ENCODE measurements at places on chromosomes 7 and 10. TPM values are rescaled to one million over a fixed set of nuclear protein-coding genes. Genes with fewer than 3 reads are reported as not detected.

DNA sequence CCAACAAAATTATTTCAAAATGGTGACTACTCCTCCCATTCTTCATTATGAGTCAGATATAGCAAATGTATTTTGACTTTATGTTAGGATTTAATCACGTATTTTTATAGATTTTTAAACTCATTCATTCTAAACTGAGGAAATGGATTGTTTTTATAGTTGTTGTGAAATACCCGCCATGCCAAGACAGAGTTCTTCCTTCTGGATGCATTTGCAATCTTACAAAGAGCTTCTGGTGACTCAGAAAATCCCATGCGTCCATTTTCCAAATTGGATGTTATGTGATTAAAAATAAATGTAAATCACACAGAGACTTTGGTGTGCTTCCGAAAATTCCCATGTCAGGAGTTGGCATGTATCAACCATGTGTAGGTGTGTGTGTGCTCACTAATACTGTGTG is 179.3 kb downstream of the TRIL start:
- no peak for DNase-seq

Gene LIPN
- not detected for total RNA-seq

DNA sequence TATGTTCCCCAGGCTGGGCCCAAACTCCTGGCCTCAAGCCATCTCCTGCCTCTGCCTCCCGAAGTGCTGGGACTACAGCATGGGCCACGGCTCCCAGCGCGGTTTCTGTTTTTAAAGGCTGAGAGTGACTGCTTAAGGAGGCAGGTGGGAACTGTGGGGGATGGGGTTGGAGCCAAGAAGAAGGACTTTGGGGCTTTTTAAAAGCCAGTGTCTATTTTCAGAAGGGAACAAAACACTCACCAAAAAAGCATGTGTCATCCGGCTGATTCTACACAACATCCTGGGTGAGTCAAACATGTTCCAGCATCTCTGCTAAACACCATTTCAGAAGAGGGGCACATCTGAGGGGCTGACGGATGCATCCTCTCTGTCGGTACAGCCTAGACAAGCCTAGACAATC is 824.5 kb downstream of the TYW1 start:
- no peak for DNase-seq

Gene GCK
- total RNA-seq: 2.3 TPM

DNA sequence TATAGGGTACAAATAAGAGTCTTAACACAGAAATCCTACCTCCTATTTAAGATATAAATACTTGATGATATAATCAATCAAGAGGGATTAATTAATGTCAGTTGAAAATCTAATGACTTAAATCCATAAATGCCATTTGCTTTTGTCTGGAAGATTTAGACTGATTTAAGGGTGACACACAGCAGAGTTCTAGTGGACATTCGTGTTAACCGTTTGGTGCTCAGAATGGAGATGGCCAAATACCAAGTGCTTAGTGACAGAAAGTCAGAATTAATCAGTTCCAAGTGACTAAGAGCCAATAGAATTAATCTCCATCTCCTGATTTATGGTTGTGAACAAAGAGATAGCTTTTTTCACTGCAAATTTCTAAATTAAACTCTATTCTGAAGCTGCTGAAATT is 36.2 kb downstream of the NAMPT start:
- DNase-seq: no peak

Gene SYT15B
- 0.23 TPM for total RNA-seq

GRCh38 chr10:102017295-102017694 is 38.7 kb downstream of the ARMH3 start:
- DNase-seq: no peak

Gene FAM25C
- not detected for total RNA-seq

GRCh38 chr7:104855861-104856260 is 158.1 kb upstream of the KMT2E start:
- DNase-seq: no peak

- no peak for DNase-seq
These were observed 142.6 kb downstream of the PLXDC2 start for GRCh38 chr10:19958787-19959186.

Gene PYROXD2
- total RNA-seq: 2.8 TPM

DNA sequence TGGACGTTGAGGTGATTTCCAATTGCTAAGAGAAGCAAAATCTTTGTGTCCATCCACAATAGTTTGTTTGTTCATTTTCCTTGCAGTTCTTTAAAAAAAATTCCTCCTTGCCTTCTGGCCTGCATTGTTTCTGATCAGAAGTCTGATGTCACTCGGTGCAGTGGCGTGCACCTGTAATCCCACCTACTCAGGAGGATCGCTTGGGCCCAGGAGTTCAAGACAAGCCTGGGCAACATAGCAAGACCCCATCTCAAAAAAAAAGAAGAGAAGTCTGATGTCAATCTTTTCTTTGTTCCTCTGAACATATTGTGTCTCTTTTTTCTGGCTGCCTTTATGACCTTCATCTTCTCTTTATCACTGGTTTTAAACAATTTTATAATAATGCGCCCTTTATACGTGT is 13.5 kb upstream of the OCM start:
- DNase-seq: no peak

Gene CNTNAP2
- total RNA-seq: not detected

DNA sequence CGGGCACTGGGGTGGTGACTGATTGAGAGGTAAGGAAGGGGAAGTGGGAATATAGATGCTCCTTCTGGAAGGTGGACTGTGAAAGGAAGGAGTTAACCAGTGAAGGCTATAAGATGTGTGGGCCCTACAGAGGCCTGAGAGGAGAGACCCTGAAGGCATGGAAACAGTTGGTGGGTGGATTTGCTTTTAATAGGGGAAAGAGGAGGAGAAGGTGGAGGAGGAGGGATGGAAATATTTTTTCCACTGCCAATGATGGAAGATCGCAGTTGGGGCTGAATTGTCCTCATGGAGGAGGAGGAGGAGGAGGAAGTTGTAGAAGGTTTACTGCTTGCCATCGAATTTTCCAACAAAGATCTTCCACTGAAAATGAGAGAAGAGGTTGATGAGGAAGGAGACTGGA is 80.3 kb downstream of the KIAA1217 start:
- no peak for DNase-seq

- no peak for DNase-seq
These were observed 20.8 kb downstream of the AKR1E2 start for GRCh38 chr10:4846775-4847174.

- no peak for DNase-seq
These were observed 875.8 kb upstream of the CELF2 start for GRCh38 chr10:10141782-10142382.

DNA sequence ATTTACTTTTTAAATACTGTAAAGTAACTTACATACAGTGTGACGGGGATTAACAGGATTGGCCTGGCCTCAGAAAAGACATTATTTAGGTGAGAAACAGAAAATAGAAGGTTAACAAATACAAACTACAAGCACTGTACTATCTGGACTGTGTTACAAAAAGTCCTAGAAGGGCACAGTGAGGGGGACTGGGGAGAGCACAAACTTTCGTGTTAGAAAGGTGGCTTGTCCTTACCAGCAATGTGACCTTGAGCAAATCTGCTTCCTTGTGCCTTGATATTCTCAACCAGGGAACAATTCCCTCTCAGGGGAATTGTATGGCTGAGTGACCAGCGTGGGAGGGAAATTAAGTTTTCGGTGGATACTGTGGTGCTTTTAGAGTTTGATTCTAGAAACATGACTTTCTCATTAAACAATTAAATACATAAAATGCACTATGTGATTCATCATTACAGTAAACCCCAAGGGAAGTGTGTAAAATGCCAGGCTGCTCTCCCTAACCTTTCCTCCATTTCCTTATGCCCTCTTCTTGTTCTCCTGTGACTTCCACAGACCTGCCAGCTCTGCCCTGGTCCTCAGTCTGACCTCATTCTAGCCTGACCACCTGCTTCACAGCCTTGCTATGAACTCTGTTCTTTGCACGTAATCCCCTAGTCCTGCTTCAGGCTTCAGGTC is 57.7 kb downstream of the OSBPL3 start:
- DNase-seq: no peak

- no peak for DNase-seq
These were observed 31.8 kb downstream of the CXCL12 start for GRCh38 chr10:44353128-44353390.

Gene VSTM4
- total RNA-seq: 0.57 TPM

DNA sequence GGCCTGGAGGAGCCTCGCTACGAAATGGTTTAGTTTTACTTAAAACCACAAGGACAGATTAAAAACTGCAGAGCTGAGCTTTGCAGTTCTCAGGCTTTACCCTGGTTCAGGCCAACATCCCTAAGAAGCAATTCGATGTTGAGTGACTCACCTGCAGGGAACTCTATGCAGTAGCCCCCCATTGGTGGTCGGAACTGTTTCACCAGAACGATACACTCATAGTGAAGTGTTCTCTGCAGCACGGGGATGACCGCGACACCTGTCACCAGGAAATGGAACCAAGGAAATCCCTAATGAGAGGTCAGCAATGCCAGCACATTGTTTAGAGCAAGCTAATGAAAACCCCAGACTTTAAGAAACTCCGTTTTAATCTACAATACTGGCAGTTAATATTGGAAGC is 18.0 kb downstream of the NUDT5 start:
- no peak for DNase-seq

DNA sequence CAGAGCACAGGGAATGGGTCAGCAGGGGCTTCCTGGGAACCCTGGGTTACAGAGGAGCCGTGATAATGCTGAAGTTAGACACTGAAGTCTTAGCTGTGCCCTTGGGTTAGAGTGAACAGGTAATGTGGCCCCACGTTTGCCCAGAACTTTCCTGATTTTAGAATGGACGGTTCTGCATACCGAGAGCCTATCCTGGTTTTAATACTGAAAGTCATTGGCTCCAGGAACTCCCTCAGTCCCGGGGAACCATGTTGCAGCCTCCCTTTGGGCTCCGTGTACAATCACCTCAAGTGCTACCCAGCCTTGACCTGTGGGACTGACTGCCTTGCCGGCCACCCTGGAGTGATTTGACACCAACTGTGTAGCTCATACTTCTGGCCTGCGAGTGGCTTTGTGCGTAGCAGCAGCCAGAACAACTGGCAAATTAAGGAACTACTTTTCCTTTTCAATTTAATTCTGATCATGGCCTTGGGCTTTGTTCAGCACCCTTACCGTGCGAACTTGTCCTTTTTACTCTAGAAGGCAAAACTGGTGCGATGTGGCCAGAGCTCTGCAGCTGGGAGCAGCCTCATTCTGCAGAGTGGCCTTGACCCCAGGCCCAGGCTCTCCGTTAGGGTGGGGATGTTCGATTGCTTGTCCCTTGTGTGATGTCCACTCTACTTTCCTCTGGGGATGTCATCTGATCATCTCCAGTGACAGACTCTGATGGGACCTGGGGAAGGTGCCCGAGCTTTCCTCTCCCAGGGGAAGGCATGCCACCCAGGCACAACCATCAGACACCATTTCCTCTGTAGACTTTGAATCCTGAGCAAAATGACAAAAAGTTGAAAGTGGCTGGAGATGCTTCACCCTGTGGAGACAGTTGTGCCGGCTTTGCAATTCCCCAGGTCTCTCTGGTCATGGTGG is 265.9 kb downstream of the GLRX3 start:
- no peak for DNase-seq

- no peak for DNase-seq
These were observed 72.3 kb downstream of the CLEC2L start for GRCh38 chr7:139595806-139596205.

Gene LIPK
- not detected for total RNA-seq

DNA sequence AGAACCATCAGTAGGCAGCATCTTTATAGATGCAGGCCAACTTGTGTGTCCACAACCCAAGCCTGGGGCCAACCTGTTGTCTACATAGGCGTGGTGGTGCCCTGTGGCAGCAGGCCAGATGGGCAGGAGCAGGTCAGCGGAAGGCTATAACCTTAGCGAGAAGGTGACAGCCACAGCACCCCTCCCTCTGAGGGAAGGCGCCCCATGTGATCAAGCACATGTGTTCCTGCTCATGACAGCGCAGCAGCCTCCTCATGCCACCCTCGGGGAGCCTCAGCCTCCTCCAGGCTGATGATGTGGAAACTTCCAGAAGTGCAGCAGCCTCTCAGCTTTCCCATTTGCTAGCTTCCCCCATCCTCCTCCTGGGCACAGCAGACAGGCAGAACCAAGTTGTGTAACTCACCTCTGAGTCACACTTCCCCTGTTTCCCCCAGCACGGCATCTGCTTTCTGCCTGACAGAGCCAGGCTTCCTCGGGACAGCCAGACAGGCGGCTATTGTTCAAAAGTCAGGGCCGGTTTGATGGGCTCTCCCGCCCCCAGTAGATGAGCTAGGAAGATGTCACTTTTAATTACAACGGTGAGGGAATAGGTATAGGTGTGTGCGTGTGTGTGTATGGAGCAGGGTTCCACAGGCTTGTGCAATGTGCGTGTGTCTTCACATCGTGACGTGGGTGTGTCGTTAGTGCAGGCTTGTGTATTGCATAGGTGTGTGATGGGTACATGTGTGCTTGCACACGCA is 312.0 kb upstream of the ZMIZ1 start:
- DNase-seq: no peak

DNA sequence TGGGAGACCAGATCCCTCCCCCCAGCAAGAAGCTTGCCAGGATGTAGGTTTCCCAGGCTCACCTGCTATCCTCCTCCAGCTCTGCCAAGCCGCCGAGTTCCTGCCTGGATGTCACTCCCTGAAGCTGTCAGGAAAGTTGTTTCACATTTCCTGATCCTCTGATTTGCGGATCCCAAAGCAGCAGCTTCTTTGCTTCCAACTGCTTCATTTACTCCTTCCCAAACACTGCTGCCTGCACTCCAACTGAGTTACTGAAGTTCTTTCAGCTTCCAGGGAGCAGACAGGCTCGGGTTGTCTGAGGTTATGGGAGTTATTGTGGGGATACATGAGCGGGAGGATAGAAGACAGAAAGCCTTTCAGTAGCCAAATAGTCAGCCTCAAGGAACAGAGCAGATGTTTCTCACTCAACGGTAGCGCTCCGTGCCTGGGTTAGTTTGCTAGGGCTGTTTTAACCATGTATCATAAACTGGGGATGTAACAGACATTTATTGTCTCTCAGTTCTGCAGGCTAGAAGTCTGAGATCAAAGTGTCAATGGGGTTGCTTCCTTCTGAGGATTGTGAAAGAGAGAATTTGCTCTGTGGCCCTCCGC is 516.0 kb downstream of the REEP3 start:
- no peak for DNase-seq

- no peak for DNase-seq
These were observed 158.9 kb downstream of the TCF7L2 start for GRCh38 chr10:113108948-113109347.

Gene TLX1
- not detected for total RNA-seq

All from activated T-helper 2 cell treated with anti-CD3 and anti-CD28 coated beads, Interferon-gamma antibody, Interleukin-2, Interleukin-4, amounts not matched to agents 10 μg/mL and 5 μg/mL and 100 μg/mL, durations not matched to agents 14 hours and 24 hours and 36 hours (primary cell).